ENCODE measurements at places on chromosomes 1 and 21.

GRCh38 chr1:56258371-56258770 is 321.0 kb downstream of the PLPP3 start:
- no peak for DNase-seq

DNA sequence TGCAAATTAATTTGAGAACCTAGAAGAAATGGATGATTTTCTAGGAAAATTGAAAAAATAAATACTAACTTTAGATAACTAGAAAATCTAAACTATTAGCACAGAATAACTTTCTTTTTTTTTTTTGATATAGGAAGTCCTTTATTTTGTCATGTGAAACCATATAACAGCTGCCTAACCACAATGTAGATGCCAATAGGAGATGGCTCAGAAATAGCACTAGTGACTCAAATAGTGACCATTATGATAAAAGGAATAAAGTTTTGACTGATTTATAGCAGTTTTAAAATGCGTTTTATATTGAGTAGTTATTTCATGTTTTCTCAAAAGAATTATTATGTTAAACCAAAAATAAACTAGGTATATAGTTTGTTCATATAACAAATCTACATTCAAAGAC is 158.0 kb upstream of the CACYBP start:
- no peak for DNase-seq

DNA sequence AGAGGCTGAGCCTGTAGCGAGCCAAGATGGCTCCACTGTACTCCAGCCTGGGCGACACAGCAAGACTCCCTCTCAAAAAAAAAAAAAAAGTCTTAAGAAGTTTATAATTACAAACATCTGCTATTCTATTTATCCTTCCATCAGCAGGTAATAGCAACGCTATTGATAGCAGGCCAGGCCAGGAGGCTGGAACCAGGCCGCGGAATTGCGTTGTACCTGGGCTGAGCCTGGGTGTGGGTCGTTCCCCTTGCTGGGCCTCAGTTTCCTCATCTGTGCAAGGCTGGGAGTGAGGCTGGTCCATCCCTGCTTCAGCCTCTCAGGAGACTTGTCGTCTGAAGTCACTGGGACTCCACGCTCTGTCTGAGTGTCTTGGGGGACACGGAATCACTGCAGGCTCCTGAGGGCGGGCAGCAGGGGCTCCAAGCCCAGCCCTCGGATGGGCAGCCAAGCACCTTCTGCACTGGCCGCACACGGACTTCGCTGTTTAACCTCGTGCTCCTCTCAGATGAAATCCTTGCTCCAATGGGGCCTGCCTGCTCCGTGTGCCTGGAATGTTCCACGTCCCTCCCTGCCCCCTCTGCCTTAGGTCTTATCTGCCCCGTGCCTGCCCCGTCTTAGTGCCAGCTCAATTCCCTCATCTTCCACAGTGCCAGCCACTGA is 103.9 kb upstream of the C1orf174 start:
- DNase-seq: no peak

DNA sequence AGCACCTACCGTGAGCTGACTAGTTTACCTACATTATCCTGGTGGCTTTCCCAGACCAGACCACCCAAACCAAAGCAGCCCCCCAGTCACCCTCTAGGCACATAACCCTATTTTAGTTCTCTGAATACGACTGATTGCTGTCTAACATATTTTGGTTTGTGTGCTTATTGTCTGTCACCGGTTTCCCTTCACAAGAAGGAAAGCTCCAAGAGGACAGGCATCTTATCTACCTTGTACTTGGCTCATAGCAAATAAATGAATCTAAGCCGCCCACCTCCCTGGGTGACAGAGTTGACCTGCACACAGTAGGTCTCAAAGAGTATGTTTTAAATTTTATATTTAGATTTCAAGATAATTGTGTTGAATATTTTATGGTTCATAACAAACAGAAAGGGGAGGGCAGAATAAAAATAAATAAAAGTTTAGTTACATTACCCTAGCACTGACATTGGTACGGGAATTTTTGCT is 904 bp upstream of the PRDX6 start:
- DNase-seq: no peak

DNA sequence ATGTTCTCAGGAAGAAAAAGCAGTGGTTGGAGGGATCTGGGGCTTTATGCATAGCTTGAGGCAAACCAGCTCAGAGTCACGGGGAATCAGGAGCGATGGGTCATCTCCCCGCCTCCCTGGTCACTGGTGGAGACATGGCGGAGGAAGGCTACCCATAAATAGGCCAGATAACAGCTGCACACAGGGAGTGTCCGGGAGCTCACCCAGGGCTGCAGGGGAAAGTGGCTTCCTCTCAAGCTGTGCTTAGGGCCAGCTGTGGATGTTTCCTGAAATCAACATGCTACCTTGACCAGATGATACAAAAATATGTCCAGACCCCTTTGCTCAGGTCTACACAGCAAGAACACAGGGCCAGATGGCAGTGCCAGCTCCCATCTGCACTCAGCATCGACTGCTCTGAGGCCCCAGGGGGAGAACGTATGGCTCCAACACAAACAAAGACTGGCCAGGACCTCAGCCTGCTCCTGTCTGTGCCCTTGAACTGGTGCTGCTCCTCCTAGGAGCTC is 27.1 kb upstream of the RERE start:
- DNase-seq: no peak

- DNase-seq: no peak
Observed at GRCh38 chr21:18622383-18622782, 218.8 kb upstream of the TMPRSS15 start.

- DNase-seq: no peak
Observed at GRCh38 chr1:189769448-189769847, 708.2 kb downstream of the BRINP3 start.

DNA sequence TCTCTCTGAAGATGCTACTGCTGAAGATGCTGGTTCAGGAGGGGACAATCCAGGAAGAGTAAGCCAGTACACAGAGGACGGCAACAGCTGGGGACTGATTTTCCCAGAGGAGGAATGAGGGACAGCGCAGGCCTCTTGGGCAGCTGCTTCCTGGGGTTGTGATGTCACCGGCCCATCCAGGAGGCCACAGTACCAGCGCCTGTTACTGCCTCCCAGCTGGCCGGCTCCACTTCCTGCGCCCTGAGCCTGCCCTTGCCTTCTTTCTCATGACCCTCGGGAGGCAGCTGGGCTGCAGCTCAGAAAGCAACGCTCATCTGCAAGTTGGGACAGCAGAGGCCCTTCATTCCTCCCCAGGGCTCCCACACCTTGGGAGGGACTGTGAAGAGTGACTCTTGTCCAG is 21.9 kb upstream of the ID3 start:
- no peak for DNase-seq

All from stimulated activated CD4-positive, alpha-beta T cell treated with anti-CD3 and anti-CD28 coated beads, TNF-alpha, amount 100 ng/mL, for 4 hours (primary cell).